ENCODE measurements at places on chromosomes 1 and 21. TPM values are rescaled to one million over a fixed set of nuclear protein-coding genes. Genes with fewer than 3 reads are reported as not detected.
A peak's percentile ranks its signal among the peaks of the same experiment; 100 is the strongest.

CLEC20A gene
- total RNA-seq, result not detected

SH2D1B gene
- total RNA-seq, result not detected

CFH gene
- total RNA-seq, result 5.3 TPM

C1orf94 gene
- total RNA-seq, result not detected

LCE1A gene
- total RNA-seq, result not detected

SLAMF7 gene
- 12.8 TPM for total RNA-seq

LAX1 gene
- 20.5 TPM for total RNA-seq

OVAAL gene
- not detected for total RNA-seq

GJA5 gene
- not detected for total RNA-seq

TAS1R1 gene
- not detected for total RNA-seq

DMBX1 gene
- not detected for total RNA-seq

PIGR gene
- total RNA-seq, result not detected

ADAMTS4 gene
- total RNA-seq, result 0.31 TPM

- no peak for DNase-seq
Measured at GRCh38 chr1:3423245-3423829, 31.1 kb upstream of the ARHGEF16 start.

DNA sequence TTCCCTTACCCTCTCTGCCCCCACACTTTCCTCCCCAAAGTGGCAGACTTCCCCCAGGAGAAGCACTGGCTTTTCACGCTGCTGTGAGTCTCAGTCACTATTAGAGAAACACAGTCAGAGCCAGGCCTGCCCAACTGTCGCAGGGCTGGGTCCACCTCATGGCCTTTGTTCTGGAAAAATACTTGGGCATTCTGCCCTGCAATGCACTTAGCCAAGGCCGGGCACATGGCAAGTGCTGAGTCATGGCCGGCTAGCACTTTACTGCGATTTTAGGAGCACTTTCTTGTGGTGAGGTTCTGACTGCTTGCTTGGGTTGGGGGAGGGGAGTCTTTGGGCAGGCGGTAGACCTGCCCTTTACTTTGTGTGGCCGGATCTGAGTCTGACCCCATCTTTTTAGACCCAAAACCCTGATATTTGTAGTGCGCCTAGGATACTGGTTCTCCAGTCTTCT lies 7.7 kb downstream of the EPHX1 start:
- DNase-seq, result no peak

DNA sequence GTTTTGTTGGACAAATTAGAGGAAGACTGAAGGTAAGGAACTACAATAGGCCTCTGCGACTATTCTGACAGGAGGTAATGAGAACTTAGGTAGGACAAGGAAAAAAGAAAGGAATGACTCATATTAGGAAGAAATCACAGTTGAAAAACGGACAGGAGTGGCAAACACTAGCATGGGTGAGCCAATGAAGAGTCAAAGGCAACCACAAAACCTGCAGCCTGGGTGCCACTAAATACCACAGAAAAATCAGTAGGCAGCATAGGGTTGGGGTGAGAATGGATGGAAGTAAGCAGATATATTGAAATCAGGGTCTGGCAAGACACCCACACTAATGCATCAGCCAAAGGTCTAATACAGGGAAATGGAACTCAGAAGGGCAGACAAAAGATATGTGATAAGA lies 10.0 kb downstream of the RBM34 start:
- no peak for DNase-seq

- DNase-seq, result no peak
Measured at GRCh38 chr1:217432339-217432738, 198.6 kb downstream of the GPATCH2 start.

GRCh38 chr1:161021970-161022353 lies 1.0 kb upstream of the F11R start:
- DNase-seq, result no peak

- DNase-seq, result no peak
Measured at GRCh38 chr1:115545096-115545720, 96.6 kb upstream of the VANGL1 start.

DNA sequence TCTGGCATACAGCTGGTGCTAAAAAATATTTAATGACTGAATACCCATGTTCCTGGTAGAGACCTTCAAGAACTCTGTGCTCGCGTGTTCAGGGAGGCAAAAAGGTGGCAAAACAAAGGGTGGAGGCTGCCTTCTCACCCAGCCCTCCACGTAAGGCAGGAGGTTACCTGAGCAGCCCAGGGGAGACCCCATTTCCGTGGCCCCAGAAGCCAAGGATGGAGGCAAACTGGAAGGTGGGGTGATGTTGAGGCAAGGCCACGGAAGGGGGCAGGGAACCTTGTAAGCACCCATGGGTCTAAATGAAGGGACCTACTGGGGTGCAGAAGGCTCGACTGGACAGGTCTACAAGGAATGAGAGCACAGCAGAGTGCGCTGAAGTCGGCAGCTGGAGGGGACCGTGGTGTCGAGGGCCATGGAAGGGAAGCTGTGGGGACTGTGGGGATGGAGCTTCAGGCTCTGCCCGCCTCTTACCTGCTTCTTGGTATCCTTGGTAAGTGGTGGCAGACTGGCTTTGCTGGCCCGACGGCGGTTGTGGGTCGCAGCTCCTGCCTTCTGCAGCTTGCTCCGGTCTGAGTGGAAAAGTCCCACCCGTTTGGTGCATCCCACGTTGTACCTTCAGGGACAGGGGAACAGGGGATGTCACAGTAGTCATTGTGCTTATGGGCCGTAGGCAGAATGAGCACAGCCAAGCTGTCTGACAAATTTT lies 8.9 kb upstream of the A3GALT2 start:
- DNase-seq, result no peak

DNA sequence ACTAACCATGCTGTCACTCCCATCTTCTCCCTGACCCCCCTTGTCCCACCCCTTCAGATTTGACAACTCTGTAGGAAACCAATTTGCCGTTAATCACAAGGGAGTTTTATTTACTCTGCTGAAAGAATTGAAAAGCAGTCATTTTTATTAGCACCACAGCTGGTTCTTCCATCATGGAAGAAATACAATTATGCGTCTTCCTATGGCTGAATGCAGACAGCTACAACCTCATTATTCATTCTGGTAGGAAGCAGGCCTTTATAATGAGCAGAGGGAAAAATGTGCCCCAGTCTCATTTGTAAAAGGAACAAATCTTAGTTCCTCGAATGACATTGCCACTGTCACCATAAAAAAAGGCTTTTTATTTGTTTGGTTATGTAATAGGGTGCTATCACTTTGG lies 35.2 kb downstream of the JUN start:
- DNase-seq, result no peak

- no peak for DNase-seq
Measured at GRCh38 chr1:244830639-244831038, 4.8 kb upstream of the COX20 start.

DNA sequence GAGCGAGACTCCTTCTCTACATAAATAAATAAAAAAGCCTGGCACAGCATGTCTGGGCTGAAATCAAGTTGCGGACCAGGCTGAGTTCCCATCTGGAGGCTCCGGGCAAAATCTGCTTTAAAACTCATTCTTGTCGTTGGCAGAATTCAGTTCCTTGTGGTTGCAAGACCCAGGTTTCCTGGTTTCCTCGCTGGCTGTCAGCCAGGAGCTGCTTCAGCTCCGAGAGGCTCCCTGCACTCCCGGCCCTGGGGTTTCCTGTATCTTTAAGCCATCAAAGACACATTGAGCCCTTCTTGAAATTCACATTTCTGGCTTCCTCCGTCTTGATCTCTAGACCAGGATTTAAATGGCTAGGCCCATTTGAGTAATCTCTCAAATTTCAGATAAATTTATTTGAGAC lies 20.6 kb upstream of the SCCPDH start:
- no peak for DNase-seq

DNA sequence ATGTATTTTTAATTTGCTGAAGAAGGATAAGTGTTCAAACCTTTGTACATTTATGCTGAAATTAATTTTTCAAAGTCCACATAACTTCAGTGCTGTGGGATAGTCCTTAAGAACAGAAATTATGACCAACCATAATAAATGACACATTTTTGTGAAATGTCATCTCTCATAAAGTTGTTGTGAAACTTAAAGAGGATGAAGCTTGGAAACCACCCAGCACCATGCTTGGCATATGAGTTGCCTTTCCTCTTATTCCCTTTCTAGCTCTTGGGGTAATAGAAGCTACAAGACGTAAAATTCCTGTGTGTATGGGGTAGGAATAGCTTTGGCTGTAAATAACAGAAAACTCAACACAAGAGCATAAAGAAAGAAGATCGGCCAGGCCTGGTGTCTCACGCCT lies 18.9 kb upstream of the USP24 start:
- no peak for DNase-seq

- DNase-seq, result no peak
Measured at GRCh38 chr1:164064501-164064900, 494.5 kb upstream of the PBX1 start.

- DNase-seq, result no peak
Measured at GRCh38 chr1:178275049-178275448, 181.1 kb downstream of the RASAL2 start.

GRCh38 chr1:152539901-152540300 lies 25.6 kb downstream of the CRCT1 start:
- no peak for DNase-seq

- no peak for DNase-seq
Measured at GRCh38 chr1:59092126-59092525, 204.8 kb upstream of the FGGY start.

DNA sequence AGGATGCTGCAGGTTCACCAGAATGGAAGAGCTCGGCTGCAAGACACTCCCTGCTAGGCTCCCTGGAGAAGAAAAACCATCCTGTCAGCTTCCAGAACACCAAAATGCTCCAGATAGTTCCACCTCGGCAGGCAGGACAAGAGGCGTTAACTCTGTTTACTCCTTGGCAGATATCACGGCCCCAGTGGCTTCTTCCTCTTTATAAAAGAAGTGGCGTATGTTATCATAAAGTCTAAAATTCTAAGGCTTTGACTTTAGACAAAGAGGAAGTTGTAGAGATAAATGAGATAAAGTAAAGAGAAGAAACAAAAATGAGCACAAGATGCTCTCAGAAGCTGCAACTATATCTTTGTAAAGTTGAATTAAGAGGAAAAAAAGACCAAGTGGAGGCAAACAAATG lies 24.3 kb upstream of the MTF1 start:
- DNase-seq, result no peak

- DNase-seq, result no peak
Measured at GRCh38 chr1:47934243-47934805, 62.9 kb downstream of the TRABD2B start.

- no peak for DNase-seq
Measured at GRCh38 chr1:234971586-234972297, 156.9 kb downstream of the TOMM20 start.

GRCh38 chr1:42176902-42177519 lies 12.5 kb upstream of the GUCA2A start:
- DNase-seq, result peak; percentile 51

DNA sequence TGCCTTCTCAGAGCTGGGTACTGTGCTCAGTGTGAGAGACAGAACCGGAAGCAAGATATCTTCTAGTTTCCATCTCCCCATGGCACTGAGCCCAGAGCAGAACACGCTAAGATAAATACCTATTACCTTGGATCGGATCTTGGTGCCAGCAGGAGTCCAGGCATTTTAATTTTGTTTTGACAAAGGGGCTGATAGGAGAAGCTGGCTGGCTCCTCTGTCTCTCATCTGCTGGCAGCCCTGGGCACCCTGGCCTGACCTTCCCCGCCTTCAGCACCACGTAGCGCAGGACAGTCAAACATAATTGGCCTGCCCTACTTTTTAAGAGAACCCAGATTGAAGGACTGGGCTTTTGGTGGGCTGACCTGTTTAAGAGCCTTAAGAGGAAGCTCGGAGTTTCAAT lies 160.7 kb upstream of the KLHDC7A start:
- DNase-seq, result no peak

- no peak for DNase-seq
Measured at GRCh38 chr1:45134461-45134873, 71.9 kb downstream of the ZSWIM5 start.

All from activated CD4-positive, alpha-beta T cell treated with anti-CD3 and anti-CD28 coated beads, Interleukin-2, amount 10 ng/mL, durations not matched to agents 7 days and 5 days (primary cell).